ENCODE measurements at places on chromosomes 1 and 21. TPM values are rescaled to one million over a fixed set of nuclear protein-coding genes. Genes with fewer than 3 reads are reported as not detected.

DNA sequence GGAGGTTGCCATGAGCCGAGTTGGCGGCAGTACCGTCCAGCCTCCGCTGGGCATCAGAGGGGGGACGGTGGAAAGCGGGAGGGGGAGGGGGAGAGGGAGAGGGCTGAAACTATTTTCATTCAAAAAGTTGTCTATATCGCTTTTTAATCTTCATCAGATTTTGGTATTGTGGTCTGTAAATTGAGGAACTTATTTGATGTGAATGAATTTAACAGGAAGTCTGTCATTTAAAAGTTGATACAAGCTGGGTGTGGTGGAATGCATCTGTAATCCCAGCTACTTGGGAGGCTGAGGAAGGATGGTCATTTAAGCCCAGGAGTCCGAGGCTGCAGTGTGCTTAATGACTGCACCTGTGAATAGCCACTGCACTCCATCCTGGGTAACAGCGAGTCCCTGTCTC is 3.0 kb upstream of the EPHX4 start:
- no peak for ATAC-seq

GRCh38 chr21:33754481-33754880 is 112.2 kb downstream of the ITSN1 start:
- no peak for ATAC-seq

GRCh38 chr21:39176271-39176709 is 7.0 kb downstream of the PSMG1 start:
- ATAC-seq: no peak

DNA sequence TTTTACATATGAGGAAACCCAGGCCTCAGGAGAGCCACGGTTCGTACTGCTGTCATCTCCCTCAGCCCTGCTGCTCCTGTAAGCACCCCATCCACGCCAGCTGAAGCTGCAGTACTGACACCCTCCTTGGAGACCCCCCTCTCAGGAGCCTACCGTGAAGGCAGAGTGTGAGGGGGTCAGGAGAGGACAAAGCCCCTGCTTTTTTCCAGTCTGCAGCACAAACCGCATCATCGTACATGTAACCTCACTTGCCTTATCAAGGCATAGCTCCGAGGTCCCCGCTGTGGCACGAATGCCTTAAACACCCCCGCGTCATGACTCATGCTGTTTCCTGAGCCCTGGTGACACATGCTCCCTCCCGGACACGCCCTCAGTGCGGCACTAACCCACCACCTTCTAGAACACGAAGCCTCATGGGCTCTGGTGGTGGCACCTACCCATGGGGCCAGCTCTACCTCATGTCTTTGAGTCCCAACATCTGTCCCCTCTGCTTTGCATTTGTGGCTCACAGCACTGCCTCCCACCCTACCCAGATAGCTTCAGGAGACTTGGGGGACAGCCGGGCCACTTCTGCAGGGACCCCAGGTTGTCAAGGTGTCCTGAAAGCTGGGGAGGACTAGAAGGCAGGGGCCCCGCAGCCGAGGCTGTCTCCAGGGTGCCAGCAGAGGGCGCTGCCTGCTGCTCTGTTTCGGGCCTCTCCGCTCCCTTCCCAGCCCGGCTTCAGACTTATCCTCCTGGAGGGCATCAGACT is 4.9 kb downstream of the SH3BGRL3 start:
- peak; percentile 33 for ATAC-seq

- ATAC-seq: no peak
Measured at GRCh38 chr1:211359876-211360275, 33.2 kb downstream of the TRAF5 start.

- ATAC-seq: no peak
Measured at GRCh38 chr1:19645411-19646251, 1.5 kb downstream of the NBL1 start.

- ATAC-seq: no peak
Measured at GRCh38 chr1:244265507-244265906, 186.2 kb downstream of the ADSS2 start.

DNA sequence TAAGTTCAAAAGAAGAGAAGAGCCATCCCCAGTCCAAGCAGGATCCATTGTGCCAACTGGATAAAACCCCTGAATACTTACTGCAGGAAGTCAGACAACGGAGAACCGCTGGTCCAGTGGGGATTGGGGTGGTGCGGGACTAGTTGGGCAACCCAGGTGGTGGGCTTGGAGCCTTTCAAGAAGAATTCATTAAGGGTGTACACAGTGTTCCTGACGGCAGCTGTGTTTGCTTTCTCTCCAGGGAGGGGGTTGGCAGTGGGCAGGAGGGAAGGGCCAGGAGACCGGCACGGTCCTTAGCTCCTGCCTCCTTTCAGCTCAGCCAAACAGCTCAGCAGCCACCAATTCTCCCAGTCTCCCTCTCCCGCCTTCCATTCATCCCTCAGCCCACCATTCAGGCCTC is 7.1 kb upstream of the CDK18 start:
- no peak for ATAC-seq

DNA sequence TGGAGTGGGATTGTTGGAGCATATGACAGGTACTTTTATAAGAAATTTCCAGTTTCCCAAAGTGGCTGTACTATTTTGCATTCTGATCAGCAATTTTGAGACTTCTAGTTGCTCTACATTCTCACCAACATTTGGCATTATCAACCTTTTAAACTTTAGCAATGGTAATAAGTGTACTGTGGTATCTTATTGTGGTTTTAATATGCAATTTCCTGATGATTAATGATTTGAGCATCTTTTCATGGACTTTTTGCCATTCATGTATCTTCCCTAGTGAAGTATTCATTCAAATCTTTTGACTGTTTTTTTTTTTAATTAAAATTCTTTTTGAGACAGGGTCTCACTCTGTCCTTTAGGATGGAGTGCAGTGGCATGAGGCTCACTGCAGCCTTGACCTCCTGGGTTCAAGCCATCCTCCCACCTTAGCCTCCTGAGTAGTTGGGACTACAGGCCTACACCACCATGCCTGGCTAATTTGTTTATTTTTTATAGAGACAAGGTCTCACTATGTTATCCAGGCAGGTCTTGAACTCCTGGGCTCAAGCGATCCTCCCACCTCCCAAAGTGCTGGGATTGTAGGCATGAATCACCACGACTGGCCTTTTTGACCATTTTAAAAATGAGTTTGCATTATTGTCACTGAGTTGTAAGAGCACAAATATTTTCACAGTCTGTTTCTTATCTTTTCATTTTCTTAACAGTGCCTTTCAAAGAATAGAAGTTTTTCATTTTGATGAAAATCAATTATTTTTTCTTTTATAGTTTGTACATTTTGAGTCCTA is 7.8 kb upstream of the SLC6A9 start:
- no peak for ATAC-seq

GRCh38 chr1:58812926-58813325 is 29.1 kb upstream of the JUN start:
- no peak for ATAC-seq

DNA sequence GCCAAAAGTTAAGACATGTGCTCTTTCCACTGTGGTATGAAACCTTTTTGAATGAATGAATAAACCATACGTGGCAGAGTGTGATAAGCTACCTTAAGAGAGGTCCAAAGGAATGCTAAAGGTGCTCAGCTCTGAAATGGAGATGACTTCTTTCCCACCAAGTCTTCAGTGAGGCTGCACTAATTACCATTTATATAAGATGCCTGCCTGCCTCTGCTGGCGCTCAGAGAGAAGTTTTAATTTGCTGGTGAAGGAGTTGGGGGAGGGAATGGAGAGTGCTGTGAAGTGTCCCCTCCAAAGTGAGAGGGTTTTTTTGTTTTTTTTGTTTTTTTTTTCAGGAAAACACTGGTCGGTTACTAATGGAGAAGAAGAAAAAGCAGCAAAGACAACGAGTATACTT is 559.0 kb downstream of the OMA1 start:
- ATAC-seq: no peak

GRCh38 chr1:198143797-198144196 is 13.0 kb upstream of the NEK7 start:
- ATAC-seq: no peak

- no peak for ATAC-seq
Measured at GRCh38 chr1:25107643-25108010, 124.7 kb downstream of the SYF2 start.

DNA sequence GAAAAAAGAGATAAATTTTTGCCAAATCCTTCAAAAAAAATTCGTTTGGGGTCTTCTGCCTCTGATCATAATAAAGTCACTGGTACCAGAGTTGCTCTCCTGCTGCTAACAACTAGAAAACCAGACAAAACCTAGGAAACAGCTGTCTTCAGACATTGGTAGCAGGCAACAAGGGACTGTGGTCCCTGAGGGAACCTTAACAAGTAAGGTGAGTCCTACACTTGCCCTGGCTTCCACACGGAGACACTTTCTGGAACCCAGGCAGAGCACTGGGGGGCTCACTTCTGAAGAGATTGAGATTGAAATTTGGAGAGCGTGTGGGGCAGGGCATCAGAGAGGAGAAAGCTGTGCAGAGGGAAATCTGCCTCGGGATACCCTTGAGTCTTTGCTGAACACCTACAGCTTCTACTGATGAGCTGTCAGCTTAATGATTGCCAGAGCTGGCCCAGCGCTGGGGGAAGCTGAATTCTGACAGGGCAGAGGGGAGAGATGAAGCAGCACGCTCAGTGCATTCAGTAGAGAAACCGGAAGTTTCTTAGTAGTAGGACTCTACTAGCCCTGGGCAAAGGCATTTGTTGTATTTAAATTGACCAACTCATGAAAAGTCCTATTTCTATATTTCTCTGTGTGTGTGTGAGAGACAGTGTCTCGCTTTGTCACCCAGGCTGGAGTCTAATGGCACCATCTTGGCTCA is 18.5 kb upstream of the FAM89A start:
- no peak for ATAC-seq

DNA sequence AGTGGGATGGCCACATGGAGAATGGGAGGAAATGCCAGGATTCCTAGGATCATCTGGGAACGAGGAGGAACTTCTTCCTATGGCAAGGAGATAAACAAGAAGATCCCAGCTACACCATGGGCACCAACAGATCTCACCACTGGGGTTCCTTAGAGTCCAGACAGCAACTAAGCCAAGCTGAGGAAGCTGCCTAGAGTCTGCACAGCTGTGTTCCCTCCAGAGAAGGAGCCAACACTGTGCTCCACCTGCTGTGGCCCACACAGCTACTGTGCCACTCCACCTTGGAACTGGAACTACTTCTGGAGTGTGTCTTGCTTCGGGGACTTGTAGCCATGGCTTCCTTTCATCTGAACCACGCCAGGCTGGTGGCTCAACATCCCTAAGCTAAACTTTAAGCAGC is 6.0 kb downstream of the IFNAR1 start:
- ATAC-seq: no peak

- ATAC-seq: no peak
Measured at GRCh38 chr1:155188268-155188667, 14.6 kb downstream of the TRIM46 start.

DNA sequence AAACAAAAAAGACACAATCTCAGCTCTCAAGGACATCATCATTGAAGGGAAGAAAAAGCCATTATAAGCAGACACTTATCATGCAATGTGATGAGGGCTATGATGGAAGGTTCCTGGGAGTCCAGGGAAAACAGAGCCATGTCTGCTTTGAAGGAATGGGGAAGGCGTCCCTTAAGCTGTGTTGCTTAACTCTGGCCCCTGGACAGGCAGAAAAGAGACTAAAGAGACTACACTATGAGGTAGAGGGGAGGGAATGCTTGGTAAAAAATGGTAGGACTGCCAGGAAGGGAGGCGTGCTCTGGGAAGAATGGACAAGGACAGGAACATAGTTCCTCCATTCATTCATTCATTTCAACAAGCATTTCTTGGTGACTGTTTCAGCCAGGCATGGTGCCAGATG is 21.2 kb downstream of the ASAP3 start:
- no peak for ATAC-seq

DNA sequence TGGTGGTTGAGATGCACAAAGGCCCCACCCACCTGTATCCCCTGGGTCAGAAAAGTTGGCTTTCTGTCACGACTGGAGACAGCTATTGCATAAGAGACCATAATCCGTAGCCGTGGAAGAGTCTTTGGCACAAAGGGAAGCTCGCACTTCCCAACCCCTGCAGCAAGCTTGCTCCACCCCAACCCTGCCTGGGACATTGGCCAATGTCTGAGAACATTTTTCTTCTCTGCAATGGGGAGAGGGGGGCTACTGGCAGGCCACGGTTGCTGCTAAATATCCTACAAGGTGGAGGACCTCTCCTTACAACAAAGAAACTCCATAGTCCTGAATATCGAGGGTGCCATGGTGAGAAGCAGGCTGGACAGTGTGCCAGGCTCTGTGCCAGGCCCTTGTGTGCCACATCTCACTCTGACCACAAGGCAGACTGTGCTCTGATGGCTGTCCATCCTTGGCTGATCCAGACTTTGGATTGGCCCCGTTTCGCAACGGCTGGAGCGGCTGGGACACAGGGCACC is 104.1 kb downstream of the CSMD2 start:
- ATAC-seq: peak; percentile 60

- ATAC-seq: peak; percentile 28
Measured at GRCh38 chr1:85580872-85581801, 576 bp downstream of the CCN1 start.

The KIF1B gene
- total RNA-seq: 83.8 TPM

The ESPN gene
- 0.81 TPM for total RNA-seq

The S100B gene
- total RNA-seq: 22.6 TPM

The ANKRD45 gene
- 1.0 TPM for total RNA-seq

The RGS4 gene
- total RNA-seq: 121 TPM

The HRNR gene
- total RNA-seq: not detected

The LDLRAD1 gene
- total RNA-seq: not detected

The FMN2 gene
- total RNA-seq: 0.27 TPM

The PROX1 gene
- 1.9 TPM for total RNA-seq

The AZIN2 gene
- 6.4 TPM for total RNA-seq

The KPRP gene
- not detected for total RNA-seq
